ENCODE measurements at places on chromosomes 7 and 10.

DNA sequence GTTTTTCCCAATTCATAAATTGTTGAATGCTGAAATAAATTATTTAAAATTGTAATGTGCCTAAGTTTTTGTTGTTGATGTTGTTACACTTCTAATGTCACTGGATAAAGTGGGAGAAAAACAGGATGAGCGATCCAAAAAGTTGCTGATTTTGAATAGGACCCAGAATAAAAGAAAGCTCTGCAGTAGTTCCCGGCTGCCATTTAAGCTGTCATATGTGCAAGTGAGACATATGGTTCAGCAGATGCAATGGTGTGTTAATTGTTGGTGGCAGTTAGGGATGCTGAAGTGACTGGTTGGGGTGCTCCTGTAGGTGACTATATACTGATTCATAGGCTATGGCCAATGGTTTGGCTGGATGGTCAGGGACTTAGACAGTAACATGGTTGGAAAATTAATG, 1517.4 kb upstream of the LRRTM3 start:
- no peak for DNase-seq

DNA sequence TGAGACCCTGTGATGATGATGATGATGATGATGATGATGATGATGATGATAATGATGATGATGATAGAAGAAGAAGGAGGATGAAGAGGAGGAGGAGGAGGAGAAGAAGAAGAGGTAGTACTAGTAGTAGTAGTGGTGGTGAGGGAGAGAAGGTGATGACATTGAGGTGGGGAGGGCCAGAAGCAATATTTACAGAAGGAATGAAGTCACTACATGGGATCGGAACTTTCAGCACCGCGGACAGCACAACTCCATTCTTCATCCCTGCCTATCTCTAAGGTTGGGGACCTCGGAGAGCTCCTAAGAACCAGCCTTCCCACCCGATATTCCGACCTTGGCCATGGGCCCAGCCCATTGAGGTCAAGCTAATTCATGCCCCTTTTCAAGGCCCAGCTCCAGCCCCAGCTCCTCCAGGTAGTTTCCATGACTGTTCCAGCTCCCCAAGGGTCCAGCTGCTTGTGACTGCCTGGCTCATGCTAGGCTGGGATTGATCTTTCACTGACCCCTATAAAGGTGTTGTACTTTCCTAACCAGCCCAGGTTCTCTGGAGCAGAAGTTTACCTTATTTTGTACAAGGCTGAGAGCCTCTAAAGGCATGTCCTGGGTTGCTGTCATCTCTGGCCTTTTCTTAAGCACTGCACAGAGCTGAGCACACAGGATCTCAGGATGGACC, 10.3 kb downstream of the CRHR2 start:
- DNase-seq, result no peak

DNA sequence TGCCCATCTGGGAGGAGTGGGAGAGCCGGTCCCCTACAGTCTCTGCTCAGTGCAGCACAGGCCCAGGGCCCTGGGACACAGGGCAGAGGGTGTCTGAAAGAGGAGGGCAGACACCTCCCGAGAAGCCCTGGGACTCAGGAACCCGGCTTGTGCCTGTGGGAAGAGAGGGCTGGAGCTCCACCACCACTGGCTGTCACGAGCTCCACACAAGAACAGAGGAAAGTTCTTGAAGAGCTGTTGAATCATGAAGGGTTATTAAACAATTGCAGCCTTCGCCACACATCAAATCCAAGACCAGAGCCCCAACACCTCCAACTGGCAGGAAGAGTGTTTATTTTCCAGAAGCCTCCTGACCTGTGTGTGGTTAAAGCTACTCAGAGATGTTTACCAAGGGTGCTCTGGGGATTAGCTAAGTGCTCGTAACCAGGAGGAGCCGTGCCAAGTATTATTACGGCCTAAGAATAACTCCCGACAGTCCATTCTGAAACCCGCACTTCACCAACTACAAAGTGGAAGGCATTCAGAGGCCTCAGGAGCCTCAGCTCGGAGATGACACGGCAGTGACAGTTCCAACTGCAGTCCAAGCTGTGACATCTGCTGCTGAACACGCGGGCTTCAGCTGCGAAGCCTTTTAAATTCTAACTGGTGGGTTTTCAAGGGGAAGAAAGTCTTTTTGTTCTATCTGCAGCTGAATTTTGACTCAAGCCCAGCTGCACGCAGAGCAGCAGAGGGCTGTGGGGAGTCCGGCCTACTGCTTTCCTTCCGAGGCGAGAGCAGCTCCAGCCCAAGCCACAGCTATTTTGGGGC, 75.1 kb downstream of the MAD1L1 start:
- no peak for DNase-seq

- peak; percentile 64 for DNase-seq
These were observed 212.8 kb downstream of the MAD1L1 start for GRCh38 chr7:2019711-2020511.

DNA sequence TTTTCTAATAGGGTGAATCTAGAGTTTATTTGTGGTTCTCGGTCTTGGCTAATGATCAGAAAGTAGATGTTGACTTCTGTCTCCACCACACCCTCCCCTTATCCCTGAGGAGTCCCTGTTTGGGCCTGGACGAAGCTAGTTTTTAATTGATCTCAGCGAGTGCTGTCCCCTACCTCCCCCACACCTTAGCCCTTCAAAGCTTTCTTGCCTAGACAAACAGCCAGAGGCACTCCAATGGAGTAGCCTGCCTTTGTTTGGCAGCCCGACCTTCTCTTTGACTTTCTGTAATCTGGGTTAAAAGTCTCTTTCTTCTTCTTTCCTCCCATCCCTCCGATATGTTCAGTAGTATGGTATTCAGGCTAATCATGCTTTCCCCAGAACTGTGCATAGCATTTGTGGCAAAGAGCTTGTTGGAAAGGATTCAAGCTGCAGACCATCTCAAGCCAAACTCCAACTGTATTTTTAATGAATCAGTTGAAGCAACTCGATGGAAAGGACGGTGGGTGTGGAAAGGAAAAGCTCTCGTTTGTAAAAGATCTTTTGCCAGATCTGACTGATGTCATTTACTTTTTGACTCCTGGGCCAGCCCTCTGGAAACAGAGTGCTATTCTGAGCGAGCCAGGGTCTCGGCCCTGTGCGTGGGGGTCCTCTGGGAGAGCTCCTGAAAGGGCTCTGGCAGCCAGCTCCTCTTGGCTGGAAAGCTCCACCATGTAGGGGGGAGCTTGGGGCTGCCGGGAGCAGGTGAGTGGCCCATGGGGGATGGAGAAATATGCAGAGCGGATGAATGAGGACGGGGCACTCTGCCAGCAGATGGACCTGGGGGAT, 4.5 kb downstream of the FAM180A start:
- no peak for DNase-seq

DNA sequence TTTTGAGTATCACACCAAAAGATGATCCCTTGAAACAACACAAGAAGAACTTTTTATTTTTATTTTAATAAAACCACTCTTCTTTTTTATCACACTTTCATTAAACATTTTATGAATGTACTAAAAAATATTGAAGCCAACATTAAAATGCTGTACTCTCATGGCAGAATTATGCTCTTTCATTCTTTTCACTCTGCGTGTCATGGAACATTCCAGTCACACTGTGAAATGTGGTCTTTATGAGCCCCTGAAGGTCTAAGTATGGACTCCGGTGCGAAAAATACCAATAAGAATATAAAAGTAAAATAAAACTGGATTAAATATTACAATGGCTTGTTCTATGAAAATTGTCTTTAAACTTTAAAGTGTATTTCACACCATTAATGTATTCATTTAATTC, 148.4 kb downstream of the TMEM26 start:
- DNase-seq, result no peak

DNA sequence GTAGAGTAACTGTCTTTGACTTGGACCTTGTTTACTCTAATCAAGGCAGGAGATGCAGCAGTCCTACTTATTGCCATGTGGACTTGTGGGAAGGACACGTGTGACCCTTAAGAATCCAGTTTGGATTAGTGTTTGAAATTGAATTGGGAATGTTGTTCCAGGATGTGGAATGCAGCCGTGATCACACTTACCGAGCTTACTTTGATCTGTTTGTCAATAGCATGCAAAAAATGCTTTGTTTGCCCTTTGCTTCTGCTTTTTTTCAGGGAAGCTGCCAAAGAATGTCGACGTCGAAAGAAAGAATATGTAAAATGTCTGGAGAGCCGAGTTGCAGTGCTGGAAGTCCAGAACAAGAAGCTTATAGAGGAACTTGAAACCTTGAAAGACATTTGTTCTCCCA, 84.7 kb downstream of the CREM start:
- no peak for DNase-seq

DNA sequence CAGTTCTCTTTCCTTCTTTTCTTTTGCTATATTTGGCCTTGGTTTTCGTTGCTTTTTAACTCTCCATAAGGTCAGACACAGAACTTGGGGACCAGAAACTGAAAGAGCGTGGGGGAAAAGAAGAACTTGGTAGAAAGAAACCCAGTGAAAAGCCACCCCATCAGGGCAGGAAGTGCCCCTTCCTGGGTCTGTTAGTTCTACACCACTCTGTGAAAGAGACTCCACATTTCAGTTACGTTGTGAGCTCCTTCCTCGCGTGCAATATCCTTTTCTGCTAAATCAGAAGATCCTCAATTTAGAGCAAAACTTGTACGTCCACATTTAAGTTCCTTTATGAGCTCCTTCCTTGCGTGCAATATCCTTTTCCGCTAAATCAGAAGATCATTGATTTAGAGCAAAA, 220.6 kb upstream of the FOXK1 start:
- DNase-seq, result no peak

DNA sequence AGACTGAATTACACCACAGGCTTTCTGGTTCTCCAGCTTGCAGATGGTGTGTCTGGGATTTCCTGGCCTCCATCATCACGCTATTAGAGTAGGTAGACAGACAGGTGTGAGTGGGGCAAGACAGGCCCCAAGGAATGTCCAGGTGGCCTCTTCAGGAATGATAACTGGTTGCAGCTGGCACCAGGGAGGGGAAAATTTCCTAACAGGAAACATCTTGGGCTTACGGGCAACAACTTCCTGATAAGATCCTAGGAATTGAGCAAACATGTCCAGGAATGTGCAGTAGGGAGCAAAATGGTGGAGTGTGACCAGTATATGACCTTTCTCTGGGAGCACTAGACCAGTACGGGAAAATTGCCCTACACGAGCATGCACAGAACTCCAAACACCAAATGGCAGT, 11.3 kb downstream of the XRCC2 start:
- DNase-seq, result no peak

- DNase-seq, result no peak
These were observed 157.2 kb downstream of the SH2D4B start for GRCh38 chr10:80694930-80695329.

DNA sequence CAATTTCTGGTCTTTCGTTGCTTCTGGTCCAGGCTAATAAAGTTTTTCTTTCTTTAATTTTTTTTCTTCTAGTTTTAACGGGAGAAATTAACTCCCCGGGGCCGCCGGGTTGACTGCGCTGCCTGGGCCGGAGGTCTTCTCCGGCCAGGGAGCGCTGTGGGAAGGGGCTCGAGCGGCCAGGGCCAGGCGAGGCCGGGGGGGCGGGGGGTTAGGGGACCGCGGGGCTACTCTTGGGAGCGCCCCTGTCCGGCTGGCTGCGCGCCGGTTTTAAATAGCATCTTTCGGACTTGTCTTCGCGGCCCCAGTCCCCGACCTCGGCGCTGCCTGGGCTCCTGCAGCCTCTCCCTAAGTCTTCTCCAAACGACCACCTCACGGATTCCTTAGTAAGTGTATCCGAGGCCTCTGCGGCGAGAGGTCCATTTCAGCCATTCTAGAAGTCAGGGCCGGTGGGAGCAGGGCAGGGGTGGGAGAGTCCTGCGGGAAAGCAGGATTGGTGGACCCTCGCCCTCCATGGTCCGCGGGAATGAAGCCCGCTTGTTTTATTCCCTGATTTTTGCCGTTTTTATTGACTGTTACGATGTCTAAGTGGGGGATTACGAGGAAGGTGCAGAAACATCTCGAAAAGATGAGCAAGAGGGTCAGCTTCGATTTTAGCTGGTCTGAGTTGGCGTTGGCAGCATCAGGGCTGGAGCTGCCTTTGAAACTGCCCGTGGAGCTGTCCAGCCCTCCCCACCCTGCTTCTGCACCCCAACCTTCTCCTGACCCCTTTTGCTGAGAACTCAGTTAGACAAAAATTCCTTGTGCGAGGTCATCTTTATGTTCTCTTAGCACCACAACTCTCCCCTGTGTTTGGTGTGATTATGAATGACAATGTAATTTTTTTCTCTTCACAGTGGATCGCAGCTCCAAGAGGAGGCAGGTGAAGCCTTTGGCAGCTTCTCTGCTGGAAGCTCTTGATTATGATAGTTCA, 555 bp downstream of the PHF14 start:
- peak; percentile 32 for DNase-seq

GRCh38 chr10:85611746-85612377, 754.7 kb downstream of the GRID1 start:
- no peak for DNase-seq

DNA sequence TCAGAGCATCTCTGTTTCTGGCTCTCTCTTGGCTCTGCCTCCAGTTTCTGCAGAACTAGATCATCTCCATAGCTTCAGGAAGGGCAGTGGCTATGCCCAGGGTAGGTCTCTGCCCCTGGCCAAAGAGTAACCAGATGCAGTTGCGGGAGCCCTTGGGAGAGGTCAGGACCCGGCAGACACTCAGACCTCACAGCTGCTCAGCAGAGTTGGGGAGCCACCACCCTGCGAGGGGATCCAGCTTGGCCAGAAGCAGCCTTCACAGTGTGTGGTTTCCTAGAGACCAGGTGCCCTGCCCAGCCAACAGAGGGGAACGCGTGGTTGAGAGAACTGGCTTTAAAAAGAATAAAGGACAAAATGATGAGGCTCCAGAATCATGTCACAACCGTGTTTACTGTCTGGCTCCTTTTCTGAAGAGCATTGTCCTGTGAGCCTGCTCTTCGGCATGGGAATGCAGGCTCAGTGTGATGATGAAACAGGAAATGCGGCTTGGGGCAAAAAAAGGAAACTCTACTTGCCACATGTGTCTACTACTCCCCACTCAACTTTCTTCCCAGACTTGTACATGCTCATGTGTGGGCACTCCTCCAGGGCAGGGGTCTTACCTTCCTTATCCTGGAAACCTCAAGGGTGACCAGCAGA, 243.1 kb downstream of the INHBA start:
- no peak for DNase-seq

DNA sequence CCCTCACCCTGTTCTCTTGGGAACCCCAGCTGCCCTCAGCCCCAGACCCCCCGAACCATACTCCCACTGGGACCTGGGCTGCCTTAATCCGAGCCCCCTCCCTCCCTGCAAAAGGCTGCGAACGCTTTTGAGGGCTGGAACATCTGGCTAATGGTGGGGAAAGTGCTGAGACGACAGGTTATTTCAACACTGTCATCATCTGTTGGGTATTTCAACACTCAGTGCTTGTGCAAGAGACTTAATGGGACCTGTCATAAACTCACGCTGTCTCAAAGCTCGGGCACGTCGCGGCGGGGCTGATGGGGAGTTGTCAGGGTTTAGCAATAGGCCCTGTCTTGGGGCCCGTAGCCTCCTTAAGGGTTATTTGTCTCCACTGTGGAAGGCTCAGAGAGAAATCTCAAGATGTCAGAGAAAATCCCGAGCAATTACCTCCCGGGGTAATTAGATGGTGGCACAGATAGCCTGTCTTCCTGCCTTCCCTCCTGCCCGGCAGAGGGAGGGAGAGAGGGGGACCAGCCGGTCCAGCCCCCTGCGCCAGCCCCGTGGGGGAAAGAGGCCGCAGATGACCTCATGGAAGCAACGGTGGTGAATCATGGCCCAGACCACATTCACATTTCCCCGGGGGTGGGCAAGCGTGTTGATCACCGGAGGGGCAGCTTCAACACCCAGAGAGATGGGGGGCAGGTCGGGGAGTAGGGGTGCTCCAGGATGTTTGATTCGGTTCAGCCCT, 88.7 kb upstream of the MYL10 start:
- no peak for DNase-seq

Measured in activated CD8-positive, alpha-beta memory T cell treated with anti-CD3 and anti-CD28 coated beads, Interleukin-2, amount 50 U/mL, for 4 hours (primary cell).